ENCODE measurements at places on chromosomes 2 and 18.

GRCh38 chr2:219733106-219733505 is 105.7 kb downstream of the SLC4A3 start:
- no peak for DNase-seq

- DNase-seq: peak; percentile 30
Measured at GRCh38 chr2:144519934-144520731, at the start of gene ZEB2. Gene ZEB2, minus strand, starts transcription at chr2:144520119. Its CDS starts 2,769 bp downstream, at chr2:144517350.

DNA sequence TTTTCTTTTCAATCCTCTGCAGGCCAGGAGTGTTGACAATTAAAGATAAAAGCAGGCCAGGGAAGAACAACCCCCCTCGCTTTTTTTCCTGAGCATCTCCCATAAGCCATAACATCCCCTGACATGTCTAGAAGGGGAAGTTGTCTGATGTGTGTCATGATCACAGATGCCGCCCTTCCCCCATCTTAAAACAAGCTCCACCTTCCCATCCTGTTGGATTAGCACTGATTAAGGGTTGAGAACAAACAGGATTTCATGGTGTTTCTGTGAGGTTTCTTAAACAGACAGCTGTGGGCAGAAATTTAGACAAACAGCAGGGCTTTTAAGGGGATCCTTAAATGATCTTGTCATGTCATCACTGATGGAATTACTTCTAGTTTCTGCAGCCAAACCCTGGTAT is 59.4 kb upstream of the UPP2 start:
- no peak for DNase-seq

DNA sequence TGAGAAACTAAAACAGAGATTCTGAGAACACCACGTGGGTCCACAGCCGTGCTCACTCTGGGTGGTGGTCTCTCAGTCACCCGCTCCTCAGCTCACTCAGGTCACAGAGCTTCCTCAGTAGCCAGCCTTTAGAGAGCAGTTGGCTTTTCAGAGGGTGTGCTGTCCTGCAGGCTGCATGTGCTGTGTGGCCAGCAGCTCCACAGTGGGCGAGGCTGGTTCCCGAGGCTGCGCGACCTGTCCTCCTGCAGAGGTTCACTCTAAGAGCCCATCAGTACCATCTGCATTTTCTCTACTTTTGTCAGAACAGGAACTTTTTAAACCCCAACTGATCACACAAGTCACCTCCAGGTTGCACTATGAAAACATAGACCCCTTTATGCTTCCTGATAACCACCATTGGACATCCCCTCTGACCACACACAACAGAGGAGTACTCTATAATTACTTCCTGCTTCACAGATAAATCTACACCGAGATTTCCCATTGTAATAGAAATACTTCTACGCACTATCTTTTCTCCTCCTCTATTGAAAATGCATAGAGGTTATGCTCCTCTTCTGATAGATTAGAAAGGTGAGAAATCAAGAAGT is 93.1 kb downstream of the GYPC start:
- no peak for DNase-seq

GRCh38 chr2:224369028-224369632 is 32.8 kb downstream of the FAM124B start:
- DNase-seq: no peak

- DNase-seq: no peak
Measured at GRCh38 chr2:217851191-217852020, 151.4 kb downstream of the TNS1 start.

DNA sequence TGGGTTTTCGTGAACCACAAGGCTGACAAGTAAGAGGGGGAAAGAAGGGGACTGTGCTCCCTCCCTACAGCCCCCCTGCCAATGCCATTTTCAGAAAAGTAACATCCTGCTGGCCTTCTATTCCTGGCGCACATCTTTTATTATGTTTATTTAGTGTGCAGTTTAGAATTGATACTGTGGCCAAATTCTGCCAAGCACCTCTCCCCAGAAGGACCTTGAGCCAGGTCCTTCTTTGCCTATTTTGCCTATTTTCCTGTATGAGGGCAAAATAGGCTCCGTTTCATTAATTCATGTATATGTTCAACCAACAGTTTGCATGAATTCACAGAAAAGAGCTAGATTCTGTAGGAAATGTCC is 136.0 kb downstream of the MYO3B start:
- DNase-seq: no peak

DNA sequence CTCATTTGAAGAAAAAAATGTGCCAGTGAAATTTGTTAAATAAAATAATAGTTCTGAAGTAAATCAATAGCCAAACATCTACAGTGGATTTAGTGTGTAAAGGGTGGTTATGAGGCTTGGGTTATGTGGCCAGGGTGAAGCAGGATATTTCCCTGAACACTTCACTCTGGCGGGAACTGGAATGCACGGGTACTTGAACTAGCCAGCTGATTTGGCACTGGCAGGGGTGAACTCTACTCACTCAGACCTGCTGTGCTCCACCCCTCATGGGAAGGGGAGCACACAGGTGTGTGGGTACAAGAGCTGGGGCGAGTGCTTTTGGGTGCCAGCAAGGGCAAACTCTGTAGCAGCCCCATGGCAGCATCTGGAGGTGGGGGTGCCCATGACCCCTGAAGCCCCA is 278.2 kb downstream of the CALCRL start:
- no peak for DNase-seq

- DNase-seq: peak; percentile 42
Measured at GRCh38 chr2:98518101-98518500, 73.4 kb downstream of the INPP4A start.

GRCh38 chr2:96024336-96025193 is 10.2 kb downstream of the GPAT2 start:
- no peak for DNase-seq

- no peak for DNase-seq
Measured at GRCh38 chr18:45802814-45803492, 22.5 kb upstream of the SIGLEC15 start.

DNA sequence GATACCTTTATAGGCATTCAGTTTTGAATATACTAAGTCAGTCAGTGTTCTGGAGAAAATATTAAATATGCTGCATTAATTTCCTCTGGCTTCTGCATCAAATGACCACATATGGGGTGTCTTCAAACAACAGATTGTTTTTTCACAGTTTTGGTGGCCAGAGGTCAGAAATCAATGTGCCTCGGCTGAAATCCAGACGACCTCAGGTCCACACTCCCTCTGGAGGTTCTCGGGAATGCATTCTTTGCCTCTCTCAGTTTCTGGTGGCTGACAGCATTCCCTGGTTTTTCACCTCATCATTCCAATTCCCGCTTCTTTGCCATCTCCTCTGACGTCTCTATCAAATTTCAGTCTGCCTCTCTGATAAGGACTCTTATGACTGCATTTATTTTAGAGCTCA is 142.3 kb downstream of the ZNF407 start:
- no peak for DNase-seq

DNA sequence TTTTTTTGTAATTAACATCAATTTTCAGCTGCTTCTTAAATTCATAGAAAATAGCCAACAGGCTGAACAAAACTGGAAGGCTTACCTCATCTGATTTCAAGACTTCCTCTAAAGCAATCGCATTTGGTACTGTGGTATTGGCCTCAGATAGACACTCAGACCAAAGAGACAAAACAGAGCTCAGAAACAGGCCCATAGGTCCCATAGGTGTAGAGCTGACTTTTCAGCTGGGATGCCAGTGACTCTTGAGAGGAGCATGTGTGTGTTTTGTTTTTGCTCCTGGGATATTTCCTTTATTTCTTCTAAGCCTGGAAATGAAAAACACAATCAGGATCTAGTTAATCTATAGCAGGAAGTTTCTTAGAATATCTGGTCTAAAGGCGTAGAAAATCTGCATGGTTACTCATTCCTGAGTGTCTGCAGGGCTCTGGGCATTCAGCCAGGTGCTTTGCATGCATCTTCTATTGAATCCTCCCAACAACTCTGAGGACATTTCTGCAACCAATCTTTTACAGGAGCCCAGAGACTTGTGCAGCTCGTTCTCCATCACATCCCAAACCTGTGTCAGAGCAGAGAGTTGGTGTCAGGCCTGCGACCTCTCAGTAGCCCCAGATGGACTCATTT is 190.8 kb downstream of the RTP5 start:
- DNase-seq: no peak

GRCh38 chr2:45496869-45497268 is 114.2 kb downstream of the SRBD1 start:
- no peak for DNase-seq

- no peak for DNase-seq
Measured at GRCh38 chr2:234548695-234549420, 52.0 kb upstream of the ARL4C start.

GRCh38 chr2:217714287-217714751 is 288.5 kb downstream of the TNS1 start:
- DNase-seq: no peak

DNA sequence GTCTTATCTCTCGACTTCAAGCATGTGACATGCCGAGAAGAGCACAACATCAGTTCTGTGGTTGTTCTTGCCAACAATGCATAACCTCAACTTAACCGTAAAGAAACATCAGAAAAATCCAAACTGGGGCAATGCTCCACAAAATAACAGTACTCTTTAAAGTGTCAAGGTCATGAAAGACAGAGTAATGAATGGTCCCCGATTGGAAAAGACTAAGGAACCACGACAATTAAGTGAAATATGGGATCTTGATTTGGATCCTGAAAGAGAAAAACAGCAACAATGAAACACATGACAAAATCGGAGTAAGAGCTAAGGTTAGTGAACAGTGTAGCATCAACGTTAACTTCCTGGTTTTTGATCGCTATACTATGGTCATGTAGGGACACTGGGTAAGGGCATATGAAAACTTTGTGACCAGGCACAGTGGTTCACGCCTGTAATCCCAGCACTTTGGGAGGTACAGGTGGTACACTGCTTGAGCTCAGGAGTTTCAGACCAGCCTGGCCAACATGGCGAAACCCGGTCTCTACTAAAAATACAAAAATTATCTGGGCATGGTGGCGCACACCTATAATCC is 55.2 kb downstream of the UNC50 start:
- no peak for DNase-seq

DNA sequence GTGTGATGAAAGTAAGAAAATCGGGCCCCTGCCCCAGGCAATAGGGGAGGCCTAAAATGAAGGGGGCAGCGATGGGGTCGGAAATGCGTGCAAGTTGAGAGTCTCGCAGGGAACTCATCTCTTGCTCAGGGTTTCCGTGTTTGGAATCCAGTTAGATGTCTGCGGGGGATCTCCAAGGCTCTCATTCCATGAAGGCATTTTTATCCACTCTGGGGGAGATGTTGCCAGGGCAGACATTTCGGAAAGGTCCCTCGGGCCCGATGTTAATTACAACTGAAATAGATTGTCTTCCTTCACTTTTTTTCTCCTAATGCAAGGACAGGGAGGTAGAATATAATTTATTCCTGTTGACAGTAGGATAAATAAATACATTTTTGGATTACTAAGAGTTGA is 12.8 kb upstream of the SKOR2 start:
- no peak for DNase-seq

DNA sequence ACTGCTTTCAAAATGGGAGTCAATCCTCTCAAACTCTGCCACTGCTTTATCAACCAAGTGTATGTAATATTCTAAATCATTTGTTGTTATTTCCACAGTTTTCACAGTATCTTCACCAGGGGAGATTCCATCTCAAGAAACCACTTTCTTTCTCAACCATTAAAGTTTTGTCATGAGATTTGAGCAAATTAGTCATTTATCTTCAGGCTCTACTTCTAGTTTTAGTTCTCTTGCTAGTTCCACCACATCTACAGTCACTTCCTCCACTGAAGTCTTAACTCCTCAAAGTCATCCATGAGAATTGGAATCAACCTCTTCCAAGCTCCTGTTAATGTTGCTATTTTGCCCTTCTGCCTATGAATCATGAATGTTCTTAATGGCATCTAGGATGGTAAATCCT is 545.8 kb downstream of the ARHGAP15 start:
- no peak for DNase-seq

GRCh38 chr2:148658807-148659722 is 14.5 kb downstream of the EPC2 start:
- no peak for DNase-seq

DNA sequence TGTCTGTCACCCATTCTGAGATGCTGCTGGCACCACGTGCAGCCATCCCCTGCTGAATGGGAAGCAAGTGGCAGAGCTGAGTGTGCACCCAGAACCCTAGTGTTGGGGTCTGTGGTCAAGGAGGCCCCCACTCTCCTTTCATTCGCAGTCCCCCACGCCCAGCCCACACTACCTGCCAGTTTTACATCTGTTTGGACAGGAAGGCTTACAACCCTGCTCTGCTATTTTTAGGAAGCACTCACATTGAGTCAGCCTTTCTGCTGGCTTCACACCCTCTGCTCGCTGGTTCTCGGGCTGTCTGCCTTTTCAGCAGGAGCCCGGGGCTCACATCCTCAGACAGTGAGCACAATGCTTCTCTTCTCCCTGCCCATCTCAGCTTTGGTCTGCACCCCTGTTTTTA is 10.7 kb upstream of the ADCY3 start:
- no peak for DNase-seq

DNA sequence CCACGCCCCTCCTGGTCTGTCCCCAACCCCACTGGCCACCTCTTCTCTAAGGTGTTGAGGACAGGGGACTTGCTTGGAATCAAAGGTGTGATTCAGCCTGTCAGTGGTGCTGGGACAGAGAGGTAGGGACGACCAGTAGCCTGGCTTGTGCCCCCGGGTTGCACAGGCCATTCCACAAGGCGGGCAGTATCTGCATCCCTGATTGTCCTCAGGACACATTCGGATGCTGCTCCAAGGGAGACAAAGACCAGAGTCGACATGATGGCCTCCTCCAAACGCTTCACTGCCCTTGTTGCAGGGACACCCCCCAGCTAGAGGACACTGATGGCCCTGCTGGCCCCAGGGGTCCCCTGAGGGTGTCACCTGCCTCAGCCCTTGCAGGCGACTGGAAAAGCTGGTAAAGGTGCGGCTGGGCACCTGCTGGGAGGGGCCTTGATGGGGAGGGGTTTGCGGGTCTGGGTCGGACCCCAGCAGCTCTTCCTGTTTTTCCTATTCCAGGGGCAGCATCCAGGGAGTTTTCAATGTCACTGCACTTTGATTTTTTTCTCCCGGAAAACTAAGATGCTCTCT is 98.0 kb downstream of the PTGR3 start:
- DNase-seq: no peak

DNA sequence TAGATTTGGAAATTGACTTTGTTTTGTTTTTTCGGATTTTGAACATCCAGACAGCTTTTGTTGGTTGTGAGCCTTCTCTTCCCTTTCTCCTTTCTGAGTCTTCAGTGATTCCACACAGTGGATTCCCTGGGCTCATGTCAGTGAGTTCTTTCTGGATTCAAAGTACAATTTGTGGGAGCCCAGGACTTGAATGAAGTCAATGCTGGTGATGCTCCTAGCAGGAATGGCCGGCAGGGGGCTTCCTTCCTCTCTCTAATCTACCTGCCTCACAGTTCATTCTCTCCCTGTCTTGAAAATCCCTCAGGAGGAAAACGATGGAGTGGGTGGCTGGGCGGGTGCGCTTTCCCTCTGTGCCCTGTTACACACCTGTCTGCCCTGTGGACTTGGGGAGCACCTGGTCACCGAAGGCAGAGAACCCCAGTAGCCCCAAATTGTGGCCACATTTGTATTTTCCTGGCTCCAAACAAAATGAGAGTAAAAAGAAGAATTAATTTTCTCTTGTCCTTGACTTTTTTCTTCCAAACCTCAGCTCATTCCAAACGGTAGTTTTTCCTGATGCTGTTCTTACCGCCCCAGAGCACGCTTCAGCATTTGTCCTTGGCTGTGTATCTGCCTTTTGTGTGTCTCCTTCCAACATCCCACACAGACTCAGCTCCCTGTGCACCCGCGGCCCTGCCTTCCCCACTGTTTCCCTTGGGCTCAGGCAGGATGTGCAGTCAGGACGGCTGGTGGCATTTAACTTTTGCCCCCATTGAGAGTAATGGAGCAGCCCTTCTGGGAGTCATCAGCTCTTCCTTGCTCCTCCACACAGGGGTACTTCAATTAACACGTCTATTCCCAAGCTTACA is 86.6 kb downstream of the MARCO start:
- no peak for DNase-seq

GRCh38 chr18:22066083-22066485 is 103.3 kb upstream of the GATA6 start:
- no peak for DNase-seq
